ENCODE measurements at places on chromosomes 7 and 10. TPM values are rescaled to one million over a fixed set of nuclear protein-coding genes. Genes with fewer than 3 reads are reported as not detected.

PRPS1L1 gene
- not detected for total RNA-seq

GRCh38 chr7:114678116-114678515, 243.8 kb upstream of the MDFIC start:
- no peak for DNase-seq

DNA sequence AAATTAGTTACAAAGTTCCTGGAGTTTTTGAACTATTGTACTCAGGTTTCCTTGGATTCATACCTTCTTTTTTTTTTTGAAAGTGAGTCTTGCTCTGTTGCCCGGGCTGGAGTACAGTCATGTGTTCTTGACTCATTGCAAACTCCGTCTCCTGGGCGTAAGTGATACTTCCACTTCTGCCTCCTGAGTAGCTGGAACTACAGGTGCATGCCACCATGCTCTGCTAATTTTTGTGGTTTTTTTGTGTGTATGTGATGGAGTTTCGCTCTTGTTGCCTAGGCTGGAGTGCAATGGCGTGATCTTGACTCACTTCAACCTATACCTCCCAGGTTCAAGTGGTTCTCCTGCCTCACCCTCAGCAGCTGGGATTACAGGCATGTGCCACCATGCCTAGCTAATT, 22.3 kb downstream of the MCM10 start:
- no peak for DNase-seq

OR2A42 gene
- not detected for total RNA-seq

Data from stomach (tissue), 19 donors.